ENCODE measurements at places on chromosomes 1 and 21.

GRCh38 chr1:7579831-7580804 lies 191.0 kb upstream of the VAMP3 start:
- no peak for DNase-seq

GRCh38 chr1:230270559-230271281 lies 155.4 kb downstream of the PGBD5 start:
- DNase-seq = no peak

- no peak for DNase-seq
Observed at GRCh38 chr1:239538239-239538988, 152.0 kb downstream of the CHRM3 start.

DNA sequence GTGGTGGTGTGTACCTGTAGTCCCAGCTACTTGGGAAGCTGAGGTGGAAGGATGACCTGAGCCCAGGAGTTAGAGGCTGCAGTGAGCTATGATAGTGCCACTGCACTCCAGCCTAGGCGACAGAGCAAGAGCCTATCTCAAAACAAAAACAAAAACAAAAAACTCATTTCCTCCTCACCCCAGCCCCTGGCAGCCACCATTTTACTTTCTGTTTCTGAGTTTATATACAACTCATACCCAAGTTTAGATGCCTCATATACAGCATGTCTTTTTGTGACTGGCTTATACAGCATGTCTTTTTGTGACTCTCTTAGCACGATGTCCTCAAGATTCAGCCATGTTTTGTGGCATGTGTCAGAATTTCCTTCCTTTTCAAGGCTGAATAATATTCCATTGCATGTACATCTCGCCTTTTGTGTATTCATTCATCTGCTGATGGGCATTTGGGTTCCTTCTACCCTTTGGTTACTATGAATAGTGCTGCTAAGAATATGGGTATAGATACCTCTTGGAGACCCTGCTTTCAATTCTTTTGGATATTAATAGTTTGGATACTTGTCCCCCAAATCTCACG lies 14.7 kb downstream of the COA7 start:
- DNase-seq = no peak

GRCh38 chr1:115426231-115426771 lies 88.3 kb upstream of the NGF start:
- no peak for DNase-seq

DNA sequence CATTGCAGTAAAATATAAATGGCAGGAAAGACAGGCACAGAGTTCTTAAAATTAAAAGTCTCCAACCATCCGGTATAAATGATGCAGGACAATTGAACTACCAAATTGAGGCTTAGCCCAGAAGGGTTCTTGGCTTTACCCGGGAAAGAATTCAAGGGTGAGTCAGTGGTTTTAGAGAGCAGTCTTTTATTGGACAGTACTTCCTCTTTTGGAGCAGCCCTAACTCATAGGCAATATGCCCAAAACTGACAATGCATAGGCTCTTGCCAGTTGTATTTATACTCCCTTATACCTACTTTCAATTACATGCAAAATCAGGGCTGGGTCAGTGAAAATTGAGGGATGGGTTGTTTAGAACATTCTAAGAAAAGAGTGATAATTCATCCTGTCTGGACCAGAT lies 1628.9 kb upstream of the PRMT6 start:
- DNase-seq = no peak

GRCh38 chr1:212396638-212397037 lies 18.0 kb downstream of the PACC1 start:
- no peak for DNase-seq

- DNase-seq = no peak
Observed at GRCh38 chr1:22287273-22287672, 144.4 kb upstream of the WNT4 start.

DNA sequence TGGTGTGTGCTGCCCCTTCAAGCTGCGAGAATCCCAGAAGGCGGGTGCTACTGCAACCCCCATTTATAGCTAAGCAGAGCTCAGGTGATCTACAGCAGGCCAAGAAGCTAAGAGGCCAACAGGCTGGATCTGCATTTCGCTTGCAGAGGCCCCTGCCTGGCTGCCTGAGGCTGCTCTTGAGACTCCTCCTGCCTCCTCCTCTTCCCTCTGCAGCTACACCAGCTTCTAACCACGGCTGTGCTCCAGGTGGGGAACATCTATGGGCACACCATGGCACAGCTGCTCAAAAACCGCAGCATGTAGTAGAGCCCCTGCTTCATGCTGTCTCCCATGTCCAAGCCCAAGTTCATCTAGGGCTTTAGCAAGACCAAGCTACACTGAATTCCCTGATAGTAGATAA lies 72.9 kb upstream of the ZNF678 start:
- DNase-seq = no peak

DNA sequence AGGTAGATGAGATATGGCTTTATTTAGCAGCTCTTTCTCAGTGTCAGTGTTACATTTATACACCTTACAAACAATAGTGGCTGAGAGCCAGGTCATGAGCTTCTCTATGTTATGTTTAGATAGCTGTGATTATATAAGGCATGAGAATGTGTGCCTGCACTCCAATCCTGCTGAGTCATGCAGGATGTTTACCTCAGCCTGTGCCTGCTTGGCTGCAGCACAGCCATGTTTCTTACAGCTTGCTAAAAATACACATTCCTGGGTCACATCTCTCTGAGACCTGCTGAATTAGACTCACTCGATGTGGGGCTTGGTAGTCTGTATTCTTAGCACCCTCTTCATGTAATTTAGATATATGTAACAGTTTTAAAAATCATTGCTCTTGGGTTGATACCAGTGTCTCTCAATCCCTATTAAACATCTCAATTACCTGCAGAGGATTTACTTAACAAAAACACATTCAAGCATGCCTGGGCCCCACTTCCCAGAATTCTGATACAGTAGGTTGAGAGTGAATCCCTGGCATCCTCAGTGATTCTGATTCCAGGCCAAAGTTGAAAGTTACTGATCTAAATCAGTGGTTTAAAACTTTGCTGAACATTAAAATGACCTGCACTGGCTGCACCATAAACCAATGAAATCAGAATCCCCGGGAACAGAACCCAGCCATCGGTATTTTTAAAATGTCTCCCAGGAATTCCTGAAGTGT lies 107.5 kb downstream of the GDAP2 start:
- DNase-seq = no peak

GRCh38 chr1:10733474-10734366 lies 62.7 kb downstream of the CASZ1 start:
- DNase-seq = no peak

GRCh38 chr1:26618561-26618960 lies 77.3 kb upstream of the ARID1A start:
- DNase-seq = no peak

- DNase-seq = no peak
Observed at GRCh38 chr1:50279622-50280330, 143.5 kb downstream of the DMRTA2 start.

DNA sequence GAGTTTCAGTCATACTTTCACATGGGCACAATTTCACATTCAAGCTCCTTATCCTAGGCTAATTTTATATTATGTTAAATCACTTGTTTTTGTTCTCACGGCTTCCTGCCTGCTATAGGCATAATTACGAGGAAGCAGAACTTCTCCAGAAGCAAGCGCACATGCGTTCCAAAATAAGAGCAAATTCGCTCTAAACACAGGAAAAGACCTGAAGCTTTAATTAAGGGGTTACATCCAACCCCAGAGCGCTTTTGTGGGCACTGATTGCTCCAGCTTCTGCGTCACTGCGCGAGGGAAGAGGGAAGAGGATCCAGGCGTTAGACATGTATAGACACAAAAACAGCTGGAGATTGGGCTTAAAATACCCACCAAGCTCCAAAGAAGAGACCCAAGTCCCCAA lies at the start of gene CORT:
CORT (plus strand) TSS at position 281 of the 400 bp plus-strand sequence. CDS start 193 bp downstream, outside the sequence.
- DNase-seq = no peak

DNA sequence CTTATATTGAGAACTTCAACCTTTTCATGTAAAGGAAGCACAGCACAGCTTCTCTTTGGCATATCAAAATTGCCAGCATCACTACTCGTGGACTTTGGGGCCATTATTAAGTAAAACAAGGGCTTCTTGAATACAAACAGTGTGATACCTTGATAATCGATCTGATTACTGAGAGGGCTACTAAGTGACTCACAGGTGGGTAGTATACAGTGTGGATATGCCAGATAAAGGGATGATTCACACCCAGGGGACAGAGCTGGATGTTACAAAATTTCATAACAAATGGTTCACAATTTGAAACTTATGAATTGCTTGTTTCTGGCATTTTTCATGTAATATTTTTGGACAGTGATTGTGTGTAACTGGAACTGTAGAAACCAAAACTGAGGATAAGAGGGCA lies 15.4 kb downstream of the HDAC1 start:
- DNase-seq = no peak

DNA sequence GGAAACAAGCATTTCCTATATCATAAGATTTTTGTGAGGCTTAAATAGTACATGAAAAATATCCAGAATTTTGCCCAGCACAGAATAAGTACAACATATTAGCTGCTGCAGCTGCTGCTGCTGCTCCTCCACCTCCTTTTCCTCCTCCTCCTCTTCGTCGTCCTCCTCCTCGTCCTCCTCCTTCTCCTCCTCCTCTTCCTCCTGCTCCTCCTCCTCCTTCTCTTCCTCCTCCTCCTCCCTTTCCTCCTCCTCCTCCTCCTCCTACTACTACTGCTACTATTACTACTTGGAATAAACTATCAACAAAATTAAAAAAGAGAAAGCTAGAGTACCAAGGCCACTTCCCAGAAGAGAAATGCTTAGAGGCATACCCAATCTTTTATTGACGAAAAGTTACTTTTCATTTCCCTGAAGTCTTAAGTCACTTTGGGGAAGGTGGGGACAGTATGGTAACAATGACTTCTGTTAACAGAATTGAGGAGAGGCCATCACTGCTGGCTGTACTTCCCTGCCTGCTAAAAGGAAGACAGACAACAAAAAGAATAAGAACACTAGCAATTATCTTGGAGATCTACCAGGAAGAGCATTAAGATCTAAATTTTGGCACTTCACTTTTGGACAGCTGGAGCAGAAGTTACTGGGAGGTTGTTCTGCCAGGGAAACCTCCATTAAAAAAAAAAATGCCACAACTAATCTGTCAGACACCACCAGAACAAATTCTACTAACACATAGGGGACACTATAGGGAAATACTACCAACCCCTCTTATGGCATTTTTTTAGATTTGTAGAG lies 7.1 kb downstream of the DENND1B start:
- no peak for DNase-seq
